ENCODE measurements at places on chromosomes 6 and 20.

GRCh38 chr6:5457041-5457440, 195.7 kb downstream of the FARS2 start:
- ATAC-seq: peak; percentile 70

GRCh38 chr20:3663031-3663701, at the start of gene GFRA4:
Gene GFRA4, minus strand, starts transcription at chr20:3663399. Its CDS starts 0 bp downstream, at chr20:3663399.
- no peak for ATAC-seq

DNA sequence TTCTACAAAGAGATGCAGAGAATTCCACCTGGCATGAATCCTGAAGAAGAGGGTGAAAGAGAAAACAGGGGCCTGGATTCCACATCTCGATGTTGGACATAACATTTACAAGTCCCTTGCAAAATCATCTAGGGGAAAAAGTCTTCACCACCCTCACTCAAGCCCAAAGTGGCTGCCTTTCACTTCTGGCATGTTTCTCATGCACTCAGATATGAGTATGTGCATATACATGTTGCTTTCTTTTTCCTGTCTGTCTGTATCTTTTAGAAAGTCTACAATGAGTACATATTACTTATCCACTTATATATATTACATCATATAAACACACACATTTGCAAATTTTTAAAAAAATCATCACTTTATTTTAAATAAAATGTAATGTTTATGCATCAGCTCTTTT, 159.3 kb downstream of the KIF6 start:
- no peak for ATAC-seq

DNA sequence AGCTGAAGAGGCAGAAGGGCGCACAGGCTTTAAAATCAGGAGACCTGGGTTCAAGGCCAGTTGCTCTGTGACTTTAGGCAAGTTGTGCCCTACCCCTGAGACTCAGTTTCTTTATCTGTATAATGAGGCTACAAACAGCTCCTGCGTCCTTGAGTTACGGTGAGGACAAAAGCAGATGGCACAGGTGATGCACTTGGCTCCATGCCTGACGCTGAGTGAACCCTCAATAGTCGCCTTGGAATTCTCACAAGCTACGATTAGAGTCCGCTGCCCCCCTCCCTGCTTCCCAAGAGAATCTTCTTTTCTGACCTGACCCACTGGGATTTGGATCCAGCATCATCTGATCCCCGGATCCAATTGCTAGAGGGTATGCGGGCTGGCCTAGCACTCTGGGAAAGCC, 6.4 kb downstream of the KCNG1 start:
- ATAC-seq: no peak

DNA sequence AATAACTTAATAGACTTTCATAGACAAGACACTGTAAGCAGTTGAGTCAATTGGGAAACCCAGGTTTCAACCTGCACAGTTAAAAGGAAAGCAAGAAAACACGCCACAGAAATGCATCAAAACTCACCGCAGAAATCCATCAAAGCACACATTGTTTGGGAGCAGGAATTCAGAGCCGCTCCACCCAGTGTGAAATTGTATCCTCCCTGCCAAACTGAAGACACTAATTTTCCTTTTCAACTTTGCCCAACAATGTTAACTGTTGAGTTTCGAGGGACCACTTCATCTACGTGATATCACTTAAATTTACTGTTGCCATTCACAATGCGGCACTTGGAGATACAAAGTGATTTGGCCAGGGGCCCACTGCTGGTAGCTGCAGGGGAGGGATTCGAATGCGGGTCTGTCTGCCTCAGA, 92.7 kb downstream of the DACT2 start:
- no peak for ATAC-seq

GRCh38 chr6:79632580-79632979, 1.5 kb downstream of the SH3BGRL2 start:
- no peak for ATAC-seq

DNA sequence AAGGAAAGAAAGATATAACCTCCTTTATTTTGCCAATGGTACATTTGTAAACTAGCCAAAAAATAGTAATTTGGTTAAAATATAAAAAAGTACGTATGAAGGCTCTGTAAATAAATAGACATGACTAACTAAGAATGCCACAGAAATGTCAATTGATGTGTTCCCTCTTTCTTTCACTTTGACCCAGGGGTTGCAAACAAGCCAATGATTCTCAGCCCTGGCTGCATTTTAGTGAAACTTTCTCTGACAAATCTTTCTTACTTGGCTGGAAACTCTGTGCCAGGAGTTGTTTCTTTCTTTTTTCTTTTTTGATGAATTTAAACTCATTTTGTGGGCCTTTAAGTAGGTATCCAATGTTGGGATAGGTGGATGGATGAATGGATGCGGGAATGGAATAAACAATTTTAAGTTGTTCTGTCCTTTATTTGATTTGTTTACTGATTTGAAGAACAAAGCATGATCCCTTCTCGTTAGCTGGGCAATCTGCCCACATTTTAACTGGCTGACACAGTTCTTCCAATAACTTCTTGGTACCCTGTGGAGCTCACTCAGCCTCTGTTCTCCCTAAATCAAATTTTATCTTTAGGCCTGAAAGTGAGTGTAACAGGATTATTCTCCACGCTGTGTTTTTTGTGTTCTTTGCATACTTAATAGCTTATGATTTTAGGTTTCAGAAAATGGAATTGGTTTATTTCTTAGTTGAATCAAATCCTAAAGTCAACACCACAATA, 58.6 kb upstream of the GCLC start:
- no peak for ATAC-seq

DNA sequence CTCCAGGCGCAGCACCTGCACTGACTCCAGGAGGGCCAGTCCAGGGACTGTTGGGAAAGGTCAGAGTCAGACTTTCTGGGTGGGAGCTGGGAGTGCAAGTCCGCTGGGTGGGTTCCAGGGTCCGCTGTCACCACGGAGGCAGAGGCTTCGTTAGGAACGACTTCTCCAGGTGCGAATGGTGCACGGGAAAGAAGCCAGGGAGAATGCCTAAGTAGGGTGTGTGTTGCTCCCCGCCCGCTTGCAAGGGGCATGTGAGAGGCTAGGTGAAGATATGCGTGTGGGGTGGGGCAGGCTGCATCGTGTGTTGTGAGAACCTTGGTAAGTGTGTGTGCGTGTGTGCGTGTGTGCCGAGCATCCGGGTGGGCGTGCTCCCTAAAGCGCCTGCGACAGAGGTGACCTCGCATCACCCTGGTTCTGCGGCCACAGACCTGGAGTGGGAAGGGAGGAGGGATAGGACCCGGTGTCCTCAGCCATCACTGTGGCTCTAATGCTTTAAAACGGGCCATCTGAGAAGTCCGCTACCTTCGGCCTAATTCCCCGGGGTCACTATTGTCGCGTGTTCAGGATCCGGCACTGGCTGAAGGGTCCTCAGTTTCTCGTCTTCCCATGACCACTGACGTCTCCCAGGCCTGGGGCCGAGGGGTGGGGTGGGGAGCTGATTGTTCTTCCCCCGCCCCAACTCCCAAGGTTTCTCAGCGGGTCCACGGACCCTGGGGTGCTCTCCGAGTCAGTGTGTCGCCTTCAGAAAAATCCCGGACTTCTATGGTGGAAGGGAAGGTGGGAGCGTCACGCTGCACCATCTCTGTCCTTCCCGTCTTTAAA, 6.1 kb downstream of the SLC32A1 start:
- no peak for ATAC-seq

DNA sequence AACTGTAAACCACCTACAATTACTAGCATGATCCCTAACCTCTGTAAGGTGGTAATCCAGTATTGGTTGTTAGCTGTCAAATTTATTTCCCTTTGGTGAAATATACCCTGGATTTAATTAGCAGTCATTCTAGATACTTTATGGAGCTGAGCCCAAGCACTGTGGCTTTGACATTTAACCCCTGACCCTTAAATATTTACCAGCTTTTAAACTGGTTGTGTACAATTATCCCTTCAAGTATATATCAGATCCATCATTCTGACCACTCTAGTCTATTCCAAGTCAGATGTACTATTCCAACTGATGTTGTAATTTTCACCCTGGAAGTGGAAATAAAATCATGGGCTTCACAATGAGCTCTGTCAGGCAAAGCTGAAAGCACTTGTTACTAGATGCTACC, 229.6 kb downstream of the FOXC1 start:
- ATAC-seq: no peak

- peak; percentile 61 for ATAC-seq
Measured at GRCh38 chr6:121435444-121436069, at the start of gene GJA1. Gene GJA1, plus strand, starts transcription at chr6:121435646. Its CDS starts 11,202 bp downstream, at chr6:121446848.

- ATAC-seq: no peak
Measured at GRCh38 chr6:33710296-33711121, 991 bp downstream of the UQCC2 start.

GRCh38 chr6:16238963-16239797, 793 bp downstream of the GMPR start:
- ATAC-seq: peak; percentile 88

DNA sequence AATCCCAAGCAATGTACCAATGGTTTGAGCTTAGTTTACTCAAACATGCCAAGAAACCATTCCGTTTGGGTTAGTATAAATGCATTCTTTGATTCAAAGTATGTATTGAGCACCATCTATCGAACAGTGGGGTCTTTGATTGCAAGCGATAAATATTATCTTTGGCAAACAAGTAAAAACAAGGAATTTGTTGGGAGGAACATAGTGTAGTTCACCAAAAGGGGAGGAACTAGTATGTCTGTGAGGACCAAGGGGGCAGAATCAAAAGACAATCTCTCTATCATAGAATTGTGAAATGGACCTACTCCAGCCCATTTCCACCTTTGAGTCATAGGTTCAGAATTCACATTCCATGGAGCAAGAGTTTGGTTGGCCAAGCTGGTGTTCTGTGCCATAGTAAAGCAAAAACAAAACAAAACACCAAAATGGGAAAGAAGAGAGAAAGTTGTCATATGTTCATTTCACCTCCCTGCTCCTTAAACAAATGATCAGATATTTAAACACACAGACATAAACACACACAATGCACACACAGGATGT, 266.0 kb downstream of the TSHZ2 start:
- no peak for ATAC-seq

- ATAC-seq: no peak
Measured at GRCh38 chr20:38156888-38157634, 8.0 kb downstream of the TGM2 start.

- no peak for ATAC-seq
Measured at GRCh38 chr6:69427882-69428281, 368.9 kb downstream of the LMBRD1 start.

DNA sequence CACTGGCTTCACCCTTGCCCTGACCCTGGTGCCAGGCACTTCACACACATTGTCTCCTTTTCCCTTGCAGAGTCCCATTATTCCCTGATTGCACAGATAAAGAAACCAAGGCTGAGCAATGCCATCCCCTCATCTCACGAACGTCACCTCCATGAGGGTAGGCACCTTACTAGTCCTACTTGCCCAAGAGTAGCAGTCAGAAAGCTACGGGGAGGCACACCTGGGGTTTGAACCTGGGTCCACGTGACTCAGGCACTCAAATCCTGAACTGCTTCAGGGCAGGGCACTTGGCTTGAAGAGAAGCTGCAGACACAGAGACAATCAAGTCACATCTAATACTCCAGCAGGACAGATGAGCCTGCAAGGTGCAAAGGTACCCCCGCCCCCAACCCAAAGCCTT, 1.9 kb downstream of the BCAS1 start:
- no peak for ATAC-seq

DNA sequence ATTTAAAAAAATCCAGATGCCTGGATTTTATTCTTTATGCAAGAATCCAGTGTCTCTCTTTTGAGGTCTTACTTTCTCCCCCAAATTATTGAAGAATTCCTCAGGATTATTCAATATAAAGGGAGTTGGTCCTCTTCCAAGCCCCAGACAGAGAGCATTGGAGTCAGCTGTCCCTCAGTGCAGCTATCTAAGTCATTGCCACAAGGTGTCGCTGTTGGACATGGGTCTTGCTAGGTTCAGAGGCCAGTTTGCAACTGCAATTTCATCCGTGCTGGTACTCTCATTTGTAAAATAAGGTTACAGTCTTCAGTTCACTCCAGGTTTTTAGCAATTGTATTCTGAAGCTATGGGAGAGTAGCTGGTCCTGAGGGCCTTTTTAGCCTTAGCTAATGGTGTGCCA, 27.8 kb downstream of the CCN2 start:
- ATAC-seq: peak; percentile 63

DNA sequence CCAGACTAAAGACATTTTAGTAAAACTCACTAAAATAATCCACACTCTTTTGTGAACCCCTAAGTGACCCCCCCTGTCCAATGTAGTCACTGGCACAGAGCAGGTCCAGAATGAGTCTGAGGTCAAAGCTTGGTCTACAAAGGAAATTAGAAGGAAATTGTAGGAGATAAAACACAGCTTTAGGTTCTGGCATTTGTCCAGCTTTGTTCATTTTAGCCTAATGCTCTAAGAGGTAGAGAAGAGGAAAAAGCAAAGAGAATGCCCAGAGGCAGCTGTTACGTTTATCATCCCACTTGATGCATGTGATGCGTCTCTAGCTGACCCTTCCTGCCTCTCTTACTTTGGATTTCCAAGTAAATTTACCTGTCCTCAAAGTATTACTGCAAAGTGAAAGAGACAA, 62.5 kb downstream of the CNKSR3 start:
- ATAC-seq: peak; percentile 68

- ATAC-seq: no peak
Measured at GRCh38 chr20:35934050-35934449, 20.3 kb downstream of the SCAND1 start.

DNA sequence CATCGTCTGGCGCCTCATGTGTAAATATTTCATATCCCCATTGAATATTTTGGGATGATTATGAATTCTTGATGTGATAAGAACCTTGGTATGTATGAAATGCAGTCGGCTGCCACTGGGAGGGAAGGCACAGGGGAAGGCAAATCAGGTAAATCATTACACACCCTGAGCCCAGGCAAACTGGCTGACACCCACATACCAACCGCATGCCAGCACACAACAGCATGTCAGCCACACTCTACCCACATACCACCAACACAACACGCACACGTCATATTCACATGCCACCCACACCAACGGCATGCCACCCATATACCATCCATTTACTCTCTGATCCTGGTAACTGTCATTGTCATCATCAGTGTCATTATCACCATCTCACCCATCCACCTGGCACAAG, 28.3 kb upstream of the MDGA1 start:
- peak; percentile 48 for ATAC-seq

- ATAC-seq: no peak
Measured at GRCh38 chr20:15854911-15855310, 718.3 kb downstream of the KIF16B start.

DNA sequence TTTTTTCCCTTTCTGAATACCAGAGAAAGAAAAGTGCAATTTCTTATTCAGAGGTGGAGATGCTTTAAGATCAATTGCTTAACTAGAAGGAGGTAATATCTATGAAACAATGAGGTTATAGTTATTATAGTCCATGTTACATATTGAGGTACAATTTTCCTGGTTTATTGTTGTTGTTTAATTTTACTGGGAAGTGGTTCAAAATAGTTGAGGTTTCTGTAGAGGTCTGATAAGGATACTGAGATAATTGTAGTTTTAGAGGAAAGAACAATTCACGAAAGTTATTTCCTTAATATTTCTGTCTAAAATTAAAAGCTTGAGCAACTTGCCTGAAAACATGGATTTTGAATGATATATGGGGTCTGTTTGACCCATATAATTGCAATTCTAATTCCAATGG, 51.4 kb downstream of the DOK5 start:
- no peak for ATAC-seq

- no peak for ATAC-seq
Measured at GRCh38 chr6:93243231-93243778, 176.1 kb downstream of the EPHA7 start.

GRCh38 chr6:113488061-113488460, 369.1 kb upstream of the MARCKS start:
- no peak for ATAC-seq
